ENCODE measurements at places on chromosomes 13 and 19.

- no peak for DNase-seq
Measured at GRCh38 chr13:43545317-43545874, 241.4 kb downstream of the ENOX1 start.

- no peak for DNase-seq
Measured at GRCh38 chr13:30241532-30241931, 65.8 kb downstream of the KATNAL1 start.

- no peak for DNase-seq
Measured at GRCh38 chr19:13850910-13851733, 25.8 kb upstream of the NANOS3 start.

DNA sequence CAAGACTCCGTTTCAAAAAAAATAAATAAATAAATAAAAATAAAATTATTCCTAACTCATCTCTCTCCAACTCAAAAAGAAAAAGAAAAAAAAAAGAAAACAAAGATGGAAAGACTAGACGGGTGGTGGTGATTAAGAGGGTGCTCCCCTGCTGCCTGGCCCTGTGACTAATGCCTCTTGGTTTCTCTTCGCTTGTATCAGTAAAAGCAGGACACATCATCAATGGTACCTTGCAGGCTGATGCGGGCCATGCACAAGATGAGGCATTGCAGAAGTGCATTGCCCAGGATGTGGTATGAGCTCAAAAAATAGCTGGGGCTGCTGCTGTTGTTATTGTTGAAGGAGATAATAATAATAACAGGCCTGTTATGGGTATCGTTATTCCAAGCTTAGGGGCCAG, 14.6 kb downstream of the ACER1 start:
- no peak for DNase-seq

GRCh38 chr19:1299801-1300200, 14.1 kb downstream of the EFNA2 start:
- DNase-seq = no peak

DNA sequence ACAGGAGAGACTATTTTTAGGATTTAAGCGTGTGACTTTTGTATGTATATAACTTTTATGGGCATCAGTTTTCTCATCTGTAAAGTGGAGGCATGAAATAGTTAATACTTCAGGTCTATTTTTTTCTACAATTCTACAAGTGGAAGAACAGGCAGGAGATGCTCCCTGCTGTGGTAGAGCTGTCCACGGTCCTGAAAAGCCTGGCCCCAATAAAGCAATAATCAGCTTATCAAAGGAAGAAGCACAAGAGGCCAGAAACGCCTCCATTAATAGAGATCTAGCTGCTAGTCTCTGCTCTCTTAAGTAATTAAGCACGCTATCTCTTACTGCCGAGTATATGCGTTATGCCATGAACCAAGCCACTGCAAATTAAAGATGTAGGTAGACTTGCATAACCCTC, 28.0 kb upstream of the WASF3 start:
- DNase-seq = no peak

GRCh38 chr13:45875951-45876350, 24.4 kb upstream of the SIAH3 start:
- DNase-seq = no peak

GRCh38 chr13:46639033-46639981, 86.3 kb downstream of the LRCH1 start:
- no peak for DNase-seq

DNA sequence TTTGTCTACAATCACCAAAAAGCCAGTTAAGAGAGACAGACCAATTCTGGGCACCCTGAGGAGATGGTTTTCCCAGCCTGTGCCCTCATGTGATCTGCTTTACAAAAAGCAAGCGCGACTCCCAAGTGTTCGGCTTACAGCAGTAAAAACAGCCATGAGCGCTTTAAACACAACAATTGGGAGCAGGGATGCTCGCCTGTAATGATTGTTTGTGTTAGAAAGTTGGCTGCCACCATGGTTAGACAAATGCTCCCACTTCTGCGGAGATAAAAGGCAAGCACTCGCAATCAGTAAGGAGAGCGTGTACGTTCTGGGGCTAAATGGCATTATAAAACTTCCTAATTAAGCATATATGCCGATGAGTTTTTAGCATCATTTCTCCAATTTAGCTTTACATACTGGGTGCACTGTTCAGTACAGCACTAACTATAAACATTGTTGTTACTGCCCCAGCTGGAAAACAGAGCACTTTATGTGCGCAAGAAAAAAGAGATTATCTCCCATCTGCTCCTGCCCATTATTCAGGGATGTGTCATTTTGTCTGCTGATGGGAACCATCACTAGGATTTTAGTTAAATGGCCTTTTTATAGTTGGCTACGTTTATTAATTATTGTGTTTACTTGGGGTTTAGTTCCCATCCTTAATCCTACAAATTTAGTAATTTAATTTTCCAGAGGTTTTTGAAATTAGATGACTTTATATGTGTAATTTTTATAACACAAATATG, 309.3 kb upstream of the MAB21L1 start:
- no peak for DNase-seq

DNA sequence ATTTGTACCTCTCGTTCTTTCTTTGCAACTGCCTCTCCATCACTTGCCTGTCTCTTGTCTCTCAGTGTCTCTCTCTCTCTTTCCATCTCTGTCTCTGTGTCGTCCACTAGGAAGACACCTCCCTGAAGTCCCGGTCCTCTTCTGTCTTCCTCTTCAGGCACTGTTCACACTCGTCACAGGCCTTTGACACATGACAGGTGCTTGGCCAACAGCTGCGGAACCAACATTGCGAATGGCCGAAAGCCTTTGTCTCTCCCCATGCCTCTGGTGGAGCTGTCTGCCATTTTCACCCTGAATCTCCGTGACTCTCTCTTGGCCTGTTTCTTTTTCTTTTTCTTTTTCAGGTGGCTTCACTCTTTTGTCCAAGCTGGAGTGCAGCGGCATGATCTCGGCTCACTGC, 2.8 kb downstream of the HIPK4 start:
- DNase-seq = no peak

- DNase-seq = no peak
Measured at GRCh38 chr13:77381059-77381458, 54.2 kb upstream of the MYCBP2 start.

DNA sequence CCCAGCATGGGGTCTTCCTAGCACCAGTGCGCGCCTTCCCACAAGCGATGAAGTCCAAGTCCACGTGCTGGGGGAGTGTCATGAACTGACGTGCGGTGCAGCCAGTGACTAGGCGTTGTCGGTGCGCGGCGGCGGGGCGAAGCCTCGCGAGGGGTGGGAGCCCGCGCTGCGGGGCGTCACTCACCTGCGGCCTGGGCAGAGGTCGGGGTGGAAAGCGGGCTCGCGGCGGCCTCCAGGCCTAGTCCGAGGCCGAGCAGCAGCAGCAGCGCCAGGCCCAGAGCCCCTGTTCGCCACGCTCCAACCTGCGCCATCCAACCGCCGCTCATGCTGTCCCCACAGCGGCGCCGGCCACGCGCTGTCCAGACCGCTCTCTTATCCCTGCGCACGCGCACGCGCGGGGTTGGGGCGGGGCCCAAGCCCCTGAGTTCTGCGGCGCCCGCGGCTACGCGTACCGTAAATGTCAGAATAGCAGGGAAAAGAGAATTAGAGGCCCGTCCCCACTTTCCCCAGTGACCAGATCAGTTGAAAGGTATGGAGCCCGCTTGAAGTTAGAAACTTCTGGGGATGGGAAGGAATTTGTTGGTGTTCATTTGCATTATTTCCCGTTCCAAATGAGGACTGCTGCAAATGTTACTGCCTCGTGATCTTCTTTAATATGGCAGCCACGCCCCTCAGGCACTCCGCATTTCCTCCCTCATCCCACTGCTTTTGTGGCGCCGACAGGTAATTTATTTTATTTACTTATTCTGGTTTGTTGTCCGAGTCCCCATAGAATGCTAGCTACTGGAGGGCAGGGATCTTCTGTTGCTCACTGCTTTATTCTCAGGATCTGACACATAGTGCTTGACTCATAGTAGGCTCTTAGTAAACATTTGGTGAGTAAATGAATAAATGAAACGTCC, at the start of gene CD320:
CD320 (minus strand) TSS at position 394 of the 902 bp plus-strand sequence; CDS start at position 326, 68 bp downstream.
- peak; percentile 27 for DNase-seq

- no peak for DNase-seq
Measured at GRCh38 chr19:42455621-42456081, 12.9 kb upstream of the CXCL17 start.

Measured in NCI-H187 treated with DMSO at 0.1 percent for 48 hours (cell line).